T-cell (primary cell): ENCODE measurements at places on chromosomes 16 and 17. TPM values are rescaled to one million over a fixed set of nuclear protein-coding genes. Genes with fewer than 3 reads are reported as not detected.

DNA sequence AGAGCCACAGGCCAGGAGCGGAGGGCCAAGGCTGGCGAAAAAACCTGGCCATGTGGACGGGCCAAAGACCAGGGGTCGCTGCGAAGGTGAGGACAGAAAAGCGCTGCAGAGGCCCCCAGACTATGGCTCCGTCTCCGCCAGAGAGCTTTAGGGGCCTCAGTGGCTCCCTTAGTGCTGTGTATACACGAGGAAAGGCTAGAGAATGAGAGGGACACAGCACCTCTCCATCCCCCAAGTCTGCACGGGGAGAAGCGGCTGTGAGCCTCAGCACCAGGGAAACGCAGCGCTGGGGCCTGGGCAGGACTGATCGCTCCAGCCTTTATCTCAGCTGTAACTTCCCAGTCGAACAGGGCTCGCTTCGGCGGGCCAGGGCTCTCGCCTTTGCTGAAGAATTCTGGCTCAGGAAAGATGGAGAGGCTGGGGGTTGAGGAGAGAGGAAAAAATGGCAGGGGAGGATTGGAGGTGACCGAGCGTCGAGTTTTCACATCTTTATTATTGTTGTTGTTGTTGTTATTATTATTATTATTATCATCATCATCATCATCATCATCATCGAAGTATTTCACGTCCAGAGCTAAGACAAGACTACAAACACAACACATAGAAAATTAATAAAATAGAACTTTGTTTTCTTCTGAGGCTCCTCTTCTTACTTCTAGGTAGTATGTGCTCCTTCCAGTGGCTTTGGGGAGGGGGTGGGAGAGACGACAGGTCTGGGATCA, 1.9 kb upstream of the HOXB5 start:
- H3K4me1 ChIP-seq: peaks cover 8% of the 10 kb centered on the region
- H3K27me3 ChIP-seq: peaks cover 12% of the 10 kb centered on the region
- no peak overlapping the region for H3K4me3 ChIP-seq
- no peak overlapping the region for H3K27ac ChIP-seq

Gene TLCD2
- 0.44 TPM for total RNA-seq

GRCh38 chr17:19911033-19911432, 43.3 kb upstream of the ULK2 start:
- H3K27ac ChIP-seq: no peak overlapping the region
- H3K27me3 ChIP-seq: no peaks in the 10 kb centered on the region
- DNase-seq: no peak
- H3K36me3 ChIP-seq: peaks cover 90% of the 10 kb centered on the region

Gene AXIN2
- total RNA-seq: 35.8 TPM

DNA sequence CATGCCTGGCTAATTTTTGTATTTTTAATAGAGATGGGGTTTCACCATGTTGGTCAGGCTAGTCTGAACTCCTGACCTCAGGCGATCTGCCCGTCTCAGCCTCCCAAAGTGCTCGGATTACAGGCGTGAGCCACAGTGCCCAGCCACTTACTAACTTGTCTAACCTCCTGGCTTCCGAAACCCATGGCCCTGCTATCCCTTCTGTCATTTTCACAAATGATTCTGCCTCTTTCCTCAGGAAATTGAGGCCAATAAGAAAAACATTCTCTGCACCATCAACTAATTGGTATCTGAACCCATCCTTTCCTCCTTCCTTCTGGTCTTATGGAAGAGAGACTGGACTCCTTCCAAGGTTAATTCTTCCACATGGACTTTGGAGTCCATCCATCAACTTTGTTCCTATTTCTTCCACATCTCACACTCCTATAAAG, 27.9 kb upstream of the TNRC6A start:
- H3K27me3 ChIP-seq: no peaks in the 10 kb centered on the region
- DNase-seq: no peak
- no peak overlapping the region for H3K4me3 ChIP-seq
- H3K27ac ChIP-seq: no peak overlapping the region
- H3K4me1 ChIP-seq: no peaks in the 10 kb centered on the region

- H3K4me3 ChIP-seq: no peak overlapping the region
- DNase-seq: no peak
- peaks cover 31% of the 10 kb centered on the region for H3K4me1 ChIP-seq
- H3K36me3 ChIP-seq: peaks cover 40% of the 10 kb centered on the region
Measured at GRCh38 chr17:2084766-2085647, 30.1 kb downstream of the HIC1 start.

DNA sequence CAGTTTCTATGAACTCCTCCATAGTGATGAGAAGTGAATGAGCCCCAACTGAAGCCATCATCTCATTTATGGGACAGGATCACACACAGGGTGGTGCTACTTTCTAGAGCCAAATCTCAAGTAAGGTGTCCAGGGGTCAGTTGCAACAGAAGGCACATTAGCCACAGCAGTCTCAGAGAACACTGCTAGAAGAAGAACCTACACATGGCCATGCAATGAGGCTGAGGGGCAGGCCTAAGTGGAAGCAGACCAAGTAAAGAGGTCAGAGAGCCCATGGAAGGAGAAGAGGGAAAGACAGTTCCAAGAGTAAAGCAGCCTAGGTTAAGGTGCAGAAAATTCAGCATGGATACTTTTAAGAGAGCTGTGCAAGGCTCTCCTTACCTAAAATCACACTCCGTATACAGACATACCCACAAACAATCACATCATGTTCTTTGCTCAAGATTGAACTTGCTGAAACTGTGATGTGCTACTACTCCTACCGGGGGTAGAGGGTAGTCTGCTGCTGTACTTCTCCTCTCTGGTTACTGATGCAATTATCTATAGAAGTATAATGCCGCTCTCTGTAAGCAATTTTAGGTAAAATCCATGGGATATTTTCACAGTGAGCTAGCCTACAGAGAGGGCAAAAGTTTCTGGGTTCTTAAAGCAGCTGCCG, 1.7 kb downstream of the ABCA8 start:
- no peak for DNase-seq
- no peak overlapping the region for H3K4me3 ChIP-seq
- H3K4me1 ChIP-seq: no peaks in the 10 kb centered on the region

DNA sequence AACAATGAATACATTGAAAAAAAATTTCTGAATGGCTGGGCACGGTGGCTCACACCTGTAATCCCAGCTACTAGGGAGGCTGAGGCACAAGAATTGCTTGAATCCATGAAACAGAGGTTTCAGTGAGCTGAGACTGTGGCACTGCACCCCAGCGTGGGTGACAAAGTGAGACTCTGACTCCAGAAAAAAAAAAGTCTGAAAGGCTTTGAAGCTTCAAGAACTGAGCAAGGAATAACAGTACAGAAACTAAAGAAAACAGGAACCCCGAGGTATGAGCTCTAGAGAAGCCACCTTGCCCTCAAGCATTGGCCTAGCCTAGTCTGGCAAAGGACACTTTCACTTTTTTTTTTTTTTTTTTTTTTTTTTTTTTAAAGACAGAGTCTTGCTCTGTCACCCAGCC, 45.0 kb downstream of the TEX2 start:
- peaks cover 26% of the 10 kb centered on the region for H3K4me1 ChIP-seq
- H3K27ac ChIP-seq: no peak overlapping the region
- H3K36me3 ChIP-seq: peaks cover 4% of the 10 kb centered on the region
- no peaks in the 10 kb centered on the region for H3K27me3 ChIP-seq
- H3K4me3 ChIP-seq: no peak overlapping the region

DNA sequence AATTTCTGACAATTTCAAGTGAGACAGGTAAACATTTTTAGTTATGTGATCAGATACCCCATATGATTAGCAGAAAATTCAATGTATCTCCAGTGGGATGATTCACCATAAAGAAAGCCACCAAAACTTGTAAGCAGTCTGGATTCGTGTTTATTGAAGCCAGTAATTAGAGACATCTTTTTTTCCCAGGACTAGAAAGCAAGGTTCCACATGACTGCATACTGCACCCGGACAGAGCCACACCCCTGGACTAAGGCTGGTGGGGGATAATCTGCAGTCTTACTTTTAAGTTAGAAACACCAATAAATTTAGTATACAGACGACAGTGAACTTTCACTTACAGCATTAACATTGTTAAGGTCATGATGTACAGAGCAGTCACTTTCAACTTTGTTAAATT, 24.2 kb upstream of the CMTM4 start:
- H3K36me3 ChIP-seq: peaks cover 38% of the 10 kb centered on the region
- DNase-seq: no peak
- no peaks in the 10 kb centered on the region for H3K27me3 ChIP-seq

GRCh38 chr16:50861970-50862411, 120.1 kb downstream of the CYLD start:
- H3K4me3 ChIP-seq: no peak overlapping the region
- no peak overlapping the region for H3K27ac ChIP-seq
- no peaks in the 10 kb centered on the region for H3K36me3 ChIP-seq
- DNase-seq: no peak

GRCh38 chr16:66486773-66487579, 59.9 kb downstream of the BEAN1 start:
- no peaks in the 10 kb centered on the region for H3K4me1 ChIP-seq
- no peak overlapping the region for H3K4me3 ChIP-seq
- H3K36me3 ChIP-seq: no peaks in the 10 kb centered on the region
- DNase-seq: no peak
- no peak overlapping the region for H3K27ac ChIP-seq

DNA sequence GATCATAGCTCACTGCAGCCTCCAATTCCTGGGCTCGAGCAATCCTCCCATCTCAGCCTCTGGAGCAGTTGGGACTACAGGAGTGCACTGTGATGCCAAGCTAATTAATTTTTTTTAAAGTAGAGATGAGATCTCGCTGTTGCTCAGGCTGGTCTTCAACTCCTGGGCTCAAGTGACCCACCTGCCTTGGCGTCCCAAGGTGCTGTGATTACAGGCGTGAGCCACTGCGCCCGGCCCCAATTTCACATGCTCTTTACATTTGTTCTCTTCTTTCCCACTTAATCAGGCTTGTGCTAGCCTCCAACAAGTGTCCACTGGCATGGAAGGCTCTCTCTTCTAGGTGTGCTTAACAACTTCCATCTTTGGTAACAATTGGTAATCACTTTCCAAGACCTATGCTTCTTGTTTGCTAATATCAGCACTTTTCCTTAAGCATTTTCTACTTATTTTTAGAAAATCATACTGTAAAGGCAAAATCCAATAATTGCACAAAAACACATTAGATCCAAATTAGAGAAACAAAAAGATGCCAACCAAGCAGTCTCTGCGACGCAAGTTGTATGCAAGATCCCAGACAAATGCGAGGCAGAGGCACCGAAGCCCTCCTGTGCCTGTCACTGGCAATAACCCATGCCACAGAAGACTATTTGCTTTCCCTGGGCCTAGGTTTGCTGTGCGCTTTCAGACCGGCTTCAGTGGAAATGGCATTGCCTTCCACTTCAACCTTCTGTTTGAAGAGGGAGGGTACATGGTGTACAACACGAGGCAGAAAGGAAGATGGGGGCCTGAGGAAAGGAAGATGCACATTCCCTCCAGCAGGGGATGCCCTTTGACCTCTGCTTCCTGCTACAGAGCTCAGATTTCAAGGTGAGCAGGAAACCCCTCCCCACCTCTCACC, 52.6 kb downstream of the NOS2 start:
- H3K4me1 ChIP-seq: no peaks in the 10 kb centered on the region
- no peak for DNase-seq
- no peaks in the 10 kb centered on the region for H3K27me3 ChIP-seq
- no peak overlapping the region for H3K4me3 ChIP-seq
- no peaks in the 10 kb centered on the region for H3K36me3 ChIP-seq
- H3K27ac ChIP-seq: no peak overlapping the region

DNA sequence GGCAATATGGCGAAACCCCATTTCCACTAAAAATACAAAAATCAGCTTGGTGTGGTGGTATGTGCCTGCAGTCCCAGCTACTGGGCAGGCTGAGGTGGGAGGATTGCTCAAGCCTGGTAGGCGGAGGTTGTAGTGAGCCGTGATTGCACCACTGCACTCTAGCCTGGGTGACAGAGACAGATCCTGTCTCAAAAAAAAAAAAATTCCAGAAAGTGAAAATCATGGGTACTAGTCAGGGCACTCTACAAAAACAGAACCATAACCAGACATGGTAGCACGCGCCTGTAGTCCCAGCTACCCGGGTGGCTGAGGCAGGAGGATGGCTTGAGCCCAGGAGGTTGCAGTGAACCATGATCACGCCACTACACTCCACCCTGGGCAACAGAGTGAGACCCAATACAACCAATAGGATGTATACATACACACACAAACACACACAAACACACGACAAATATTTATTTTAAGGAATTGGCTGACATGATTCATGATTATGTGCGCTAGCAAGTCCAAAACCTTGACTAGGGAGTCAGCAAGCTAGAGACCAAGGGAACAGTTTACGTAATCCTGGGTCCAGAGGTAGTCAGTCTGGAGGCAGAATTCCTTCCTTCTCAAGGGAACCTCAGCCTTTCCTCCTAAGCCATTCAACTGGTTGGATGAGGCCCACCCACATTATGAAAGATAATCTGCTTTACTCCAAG, 11.6 kb upstream of the GP1BA start:
- no peak for DNase-seq
- H3K27me3 ChIP-seq: no peaks in the 10 kb centered on the region
- H3K4me3 ChIP-seq: no peak overlapping the region
- H3K36me3 ChIP-seq: no peaks in the 10 kb centered on the region
- no peaks in the 10 kb centered on the region for H3K4me1 ChIP-seq

DNA sequence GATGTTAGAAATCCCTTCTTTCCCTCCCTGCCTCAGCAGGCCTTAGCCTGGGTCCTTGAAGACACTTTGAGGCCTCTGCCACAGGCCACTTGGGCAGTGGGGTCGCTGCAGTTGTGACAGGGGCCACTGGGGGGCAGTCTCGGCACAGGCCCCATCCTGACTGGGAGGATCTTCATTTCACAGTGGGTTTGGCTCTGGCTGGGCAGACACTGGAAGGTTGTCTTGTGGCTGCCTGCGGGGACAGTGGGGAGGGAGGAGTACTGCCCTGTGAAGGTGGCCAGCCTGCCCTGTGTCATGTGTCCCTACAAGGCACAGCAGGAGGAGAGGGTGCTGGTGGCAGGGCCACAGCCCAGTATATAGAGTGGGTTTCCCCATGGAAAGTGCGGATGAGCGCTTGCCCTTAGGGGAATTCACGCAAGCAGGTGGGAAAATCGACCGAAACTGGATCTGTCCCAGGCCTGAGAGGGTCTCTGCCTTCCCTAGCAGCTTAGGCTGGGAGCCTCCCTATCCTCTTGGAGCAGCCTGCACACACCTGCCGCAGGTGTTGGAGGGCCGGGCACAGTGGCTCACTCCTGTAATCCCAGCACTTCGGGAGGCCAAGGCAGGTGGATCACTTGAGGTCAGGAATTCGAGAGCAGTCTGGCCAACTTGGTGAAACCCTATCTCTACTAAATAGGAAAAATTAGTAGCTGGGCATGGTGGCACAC, 28.8 kb downstream of the GINS2 start:
- DNase-seq: peak; percentile 22
- H3K4me1 ChIP-seq: no peaks in the 10 kb centered on the region
- no peak overlapping the region for H3K4me3 ChIP-seq
- H3K36me3 ChIP-seq: peaks cover 74% of the 10 kb centered on the region

- no peak for DNase-seq
- H3K27me3 ChIP-seq: no peaks in the 10 kb centered on the region
- no peaks in the 10 kb centered on the region for H3K4me1 ChIP-seq
- H3K27ac ChIP-seq: no peak overlapping the region
- no peak overlapping the region for H3K4me3 ChIP-seq
- H3K36me3 ChIP-seq: no peaks in the 10 kb centered on the region
Measured at GRCh38 chr17:78154903-78155811, 9.0 kb downstream of the C17orf99 start.
